Right lobe of liver (tissue), 6 donors: ENCODE measurements at places on chromosomes 7 and 10. TPM values are rescaled to one million over a fixed set of nuclear protein-coding genes. Genes with fewer than 3 reads are reported as not detected.

DNA sequence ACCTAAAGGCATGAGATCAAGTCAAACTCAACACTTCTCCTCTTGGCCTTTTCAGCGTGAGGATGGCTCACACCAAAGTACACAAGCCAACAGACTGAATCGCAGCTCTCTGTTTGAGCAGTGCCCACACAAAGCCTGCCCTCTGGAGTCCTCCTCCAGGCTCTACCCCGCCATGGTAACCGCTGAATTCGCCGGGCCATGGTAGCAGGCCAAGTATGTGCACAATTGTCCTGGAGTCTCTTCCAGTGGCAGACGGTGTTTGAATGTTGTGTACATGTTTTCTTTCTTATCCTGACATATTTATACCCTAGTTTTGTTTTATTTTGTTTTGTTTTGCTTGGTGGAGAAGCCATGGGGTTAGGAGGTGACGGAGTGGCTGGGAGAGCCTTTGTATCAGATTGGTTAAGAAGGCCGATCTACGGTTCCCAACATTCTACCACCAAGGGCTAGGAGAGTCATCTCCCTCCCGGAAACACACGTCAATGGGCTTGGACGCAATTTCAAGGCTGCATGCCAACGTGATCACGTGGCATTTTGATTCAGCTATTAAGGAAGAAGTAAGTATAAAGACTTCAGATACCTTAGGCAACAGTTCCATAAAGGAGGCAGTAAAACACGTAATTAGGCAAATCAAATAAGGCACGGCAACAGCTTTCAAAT is 12.1 kb upstream of the SHH start:
- no peak for DNase-seq

The TMEM196 gene
- total RNA-seq: not detected

- no peak for DNase-seq
These were observed 77.6 kb downstream of the NRBF2 start for GRCh38 chr10:63210611-63211196.

- peak; percentile 48 for DNase-seq
These were observed 33.8 kb upstream of the ICA1 start for GRCh38 chr7:8295638-8296361.

GRCh38 chr7:25886387-25887240 is 265.4 kb upstream of the NFE2L3 start:
- DNase-seq: no peak

DNA sequence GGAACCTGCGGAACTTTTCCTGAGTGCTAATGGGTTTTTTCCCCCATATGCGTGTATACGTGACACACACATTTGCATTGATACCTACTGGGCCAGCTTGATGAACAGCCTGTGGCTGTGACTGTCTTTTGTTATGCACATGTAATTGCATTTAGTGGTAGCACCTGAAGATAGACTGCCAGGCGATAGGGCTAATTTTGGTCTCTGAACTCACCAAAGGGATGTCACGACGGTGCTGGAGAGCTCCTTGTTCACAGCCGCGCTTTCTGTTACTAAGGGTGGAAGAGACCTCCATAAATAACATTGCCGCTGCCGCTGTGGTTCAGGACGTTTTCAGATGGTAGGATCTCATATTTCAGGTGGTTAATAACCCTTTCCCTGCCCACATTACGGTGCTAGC is 133.2 kb downstream of the CAMK1D start:
- DNase-seq: no peak

The ADAM12 gene
- total RNA-seq: 1.3 TPM

- DNase-seq: no peak
These were observed 49.0 kb downstream of the SLIT1 start for GRCh38 chr10:97136756-97137155.

The NOBOX gene
- not detected for total RNA-seq

The IL6 gene
- total RNA-seq: not detected

The ELN gene
- 3.0 TPM for total RNA-seq

GRCh38 chr10:5574642-5575131 is 49.9 kb downstream of the CALML3 start:
- peak; percentile 86 for DNase-seq

The ANK3 gene
- 7.8 TPM for total RNA-seq

- DNase-seq: no peak
These were observed 929 bp downstream of the HOXA6 start for GRCh38 chr7:27146491-27147198.

The MSS51 gene
- 0.73 TPM for total RNA-seq

The ITGA8 gene
- 0.49 TPM for total RNA-seq

DNA sequence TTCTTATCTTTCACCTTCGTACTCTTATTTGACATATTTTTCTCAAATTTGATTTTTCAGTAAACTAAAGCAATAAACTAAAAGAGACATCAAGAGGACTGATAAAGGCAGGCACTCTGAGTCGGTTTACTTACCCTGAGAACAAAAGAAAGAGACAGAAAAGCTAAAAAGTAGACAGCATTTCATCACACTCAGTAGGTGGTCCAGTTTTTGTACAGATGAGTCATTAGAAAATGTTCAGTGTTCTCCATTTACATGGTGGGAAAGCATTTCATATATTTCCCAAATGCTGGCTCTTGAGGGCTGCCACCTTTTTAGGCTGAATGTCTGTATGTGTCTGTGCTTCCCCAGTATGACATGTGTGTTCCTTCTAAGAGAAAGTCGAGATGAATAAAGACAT is 52.7 kb downstream of the NHLRC2 start:
- no peak for DNase-seq

GRCh38 chr10:96996275-96996965 is 164.3 kb downstream of the LCOR start:
- no peak for DNase-seq

The TMEM236 gene
- 0.06 TPM for total RNA-seq

GRCh38 chr7:129394101-129394500 is 40.1 kb upstream of the STRIP2 start:
- no peak for DNase-seq

DNA sequence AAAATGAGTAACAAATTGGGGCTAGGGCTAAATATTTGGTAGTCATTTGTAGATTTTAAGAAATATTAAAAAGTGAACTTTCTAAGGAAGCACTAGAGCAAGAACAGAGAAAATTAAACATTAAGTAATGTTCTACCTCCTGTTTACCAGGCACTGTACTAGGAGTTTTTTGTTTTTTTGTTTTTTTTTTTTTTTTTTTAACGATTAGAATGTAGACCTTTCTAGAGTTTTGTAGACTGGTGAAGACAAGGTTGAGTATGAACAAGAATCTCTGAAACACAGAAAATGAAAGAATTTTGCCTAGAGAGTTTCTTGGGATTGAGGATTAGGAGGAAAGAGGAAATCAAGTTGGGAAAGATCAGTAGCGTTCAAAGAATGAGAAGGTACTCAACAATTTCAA is 73.6 kb downstream of the SLC37A3 start:
- DNase-seq: no peak

GRCh38 chr10:63671317-63671937 is 150.2 kb downstream of the REEP3 start:
- no peak for DNase-seq

- DNase-seq: no peak
These were observed 15.1 kb upstream of the SH3PXD2A start for GRCh38 chr10:103870516-103870915.
